GM23248 (cell line): ENCODE measurements at places on chromosomes 2 and 18. TPM values are rescaled to one million over a fixed set of nuclear protein-coding genes. Genes with fewer than 3 reads are reported as not detected.

DNA sequence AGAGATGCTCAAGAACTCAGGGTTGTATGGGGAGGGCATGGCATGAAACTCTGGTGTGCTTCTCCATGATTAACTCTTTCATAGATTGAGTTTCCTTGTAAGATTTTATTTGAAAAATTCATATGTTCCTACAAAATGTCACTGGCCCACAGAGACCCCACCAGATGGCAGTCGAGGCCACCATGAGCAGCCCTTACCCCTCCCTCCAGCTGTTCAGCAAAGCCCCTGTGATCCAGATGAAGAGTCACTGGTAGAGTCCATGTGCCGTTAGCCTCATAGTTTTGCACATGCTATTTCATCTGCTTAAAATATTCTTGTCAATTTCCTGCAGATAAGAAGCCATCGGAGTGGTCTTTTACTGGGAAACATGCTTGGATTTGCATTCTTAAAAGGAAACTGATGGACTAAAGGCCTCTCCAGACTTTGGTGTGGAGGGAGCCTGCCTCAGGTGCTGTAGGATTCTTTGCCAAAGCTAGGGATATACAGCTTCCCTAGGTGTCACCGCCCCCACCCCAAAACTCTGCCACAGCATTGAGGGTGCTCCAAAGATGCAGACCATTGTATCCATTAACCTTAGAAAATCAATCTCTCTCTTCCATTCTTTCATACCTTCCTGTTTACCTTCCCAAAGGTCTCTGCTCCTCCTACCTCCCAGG, 18.8 kb downstream of the ZNF385B start:
- DNase-seq: peak; percentile 18

GRCh38 chr2:71856773-71857525, 290.7 kb downstream of the CYP26B1 start:
- DNase-seq: peak; percentile 43

ANO7 gene
- 0.22 and 0.38 TPM in 2 replicates for total RNA-seq

RIT2 gene
- total RNA-seq: not detected in 2 replicates

DNA sequence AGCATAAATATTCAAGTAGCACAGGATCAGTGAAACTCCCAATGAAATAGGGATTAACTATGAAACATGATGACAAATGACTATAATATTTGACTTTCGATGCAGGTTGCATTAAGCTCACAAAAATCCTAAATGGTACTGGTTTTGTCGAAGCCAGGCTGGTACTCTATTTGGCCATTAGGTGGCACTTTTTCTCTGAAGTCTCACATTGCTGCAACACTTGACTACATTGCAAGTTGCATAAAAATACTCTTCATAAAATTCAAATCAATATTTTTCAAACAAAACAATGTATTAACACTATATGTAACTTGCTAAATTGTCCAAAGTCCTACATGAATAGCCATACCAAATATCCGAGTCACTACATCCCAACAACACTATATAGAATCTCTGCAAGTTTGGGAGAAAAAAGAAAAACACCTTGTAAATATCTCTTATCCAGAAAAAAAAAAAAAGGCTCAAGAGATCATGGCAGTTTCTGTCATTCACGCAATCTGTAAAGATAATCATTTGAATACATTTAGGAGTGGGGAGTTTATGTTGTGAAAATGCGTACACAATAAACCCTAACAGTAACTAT, 9.5 kb downstream of the RTTN start:
- DNase-seq: peak; percentile 80
